HTR-8/SVneo (cell line): ENCODE measurements at places on chromosomes 12 and 14.

DNA sequence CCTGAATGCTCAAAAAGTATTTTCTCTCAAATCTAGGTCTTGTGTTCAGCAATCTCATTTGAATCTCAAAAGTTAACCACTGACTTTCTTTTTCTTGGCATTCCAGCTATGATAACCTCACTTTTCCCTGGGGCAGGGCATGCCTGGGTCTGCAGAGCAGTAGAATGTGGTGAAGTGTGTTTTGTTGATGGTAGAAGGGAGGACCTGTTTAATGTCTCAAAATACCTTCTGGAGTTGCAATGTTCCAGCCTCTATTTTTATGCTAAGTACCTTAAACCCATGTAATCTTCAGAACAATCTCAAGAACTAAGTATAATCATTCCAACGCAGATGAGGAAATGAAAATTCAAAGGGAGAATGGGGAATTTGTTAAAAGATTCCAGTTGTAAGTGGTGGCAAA is 82.1 kb upstream of the FUT8 start:
- DNase-seq, result no peak

DNA sequence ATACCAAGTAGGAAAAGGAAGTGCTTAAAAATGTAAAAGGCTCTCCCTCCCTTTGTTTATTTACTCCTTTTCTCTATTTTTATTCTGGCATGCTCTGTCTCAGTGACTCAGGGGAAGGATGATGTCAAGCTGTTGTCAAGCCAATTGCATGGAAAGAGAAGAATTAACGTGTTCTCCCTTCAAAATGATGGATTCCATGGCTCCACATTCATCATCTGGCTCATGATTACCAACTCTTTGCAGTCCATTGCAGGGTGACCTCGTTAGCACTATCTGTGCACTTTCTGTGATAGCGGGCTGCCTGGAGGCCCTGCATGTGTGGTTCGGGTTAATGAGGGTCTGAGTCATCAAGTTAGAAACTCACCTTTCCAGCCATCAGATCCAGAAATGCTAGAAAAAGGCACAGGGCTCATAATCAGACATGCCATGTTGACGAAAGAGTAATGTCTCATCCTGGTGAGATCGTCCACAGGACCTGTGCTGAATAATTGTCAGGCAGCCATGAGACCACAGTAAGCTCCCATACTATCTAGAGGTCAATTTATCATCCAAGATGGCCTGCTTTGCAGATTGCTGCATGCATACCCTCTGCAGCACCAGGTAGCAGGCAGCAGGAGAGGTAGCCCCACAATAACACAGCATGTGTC is 79.2 kb upstream of the BTG1 start:
- no peak for DNase-seq

- no peak for DNase-seq
These were observed 329.0 kb downstream of the TMEM121 start for GRCh38 chr14:105855246-105855892.

DNA sequence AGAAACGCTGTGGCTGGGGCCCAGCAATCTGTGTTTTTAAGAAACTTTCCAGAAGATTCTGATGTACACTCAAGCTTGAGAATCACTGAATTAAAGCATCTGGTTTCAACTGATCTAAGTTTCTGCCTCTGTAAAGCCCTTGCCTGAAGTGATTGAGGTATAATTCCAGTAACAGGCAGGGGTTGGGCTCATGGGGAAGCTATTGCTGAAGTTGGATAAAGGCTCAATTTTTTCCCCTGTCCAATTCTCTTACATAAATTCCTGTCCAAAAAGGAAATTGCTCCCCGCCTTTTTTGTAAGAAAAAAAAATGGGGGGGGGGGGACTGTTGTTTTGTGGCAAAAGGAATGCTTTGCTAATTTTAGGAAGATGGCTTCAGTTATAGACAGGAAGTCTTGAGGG is 337.4 kb downstream of the NUAK1 start:
- no peak for DNase-seq

- DNase-seq, result no peak
These were observed 31.9 kb upstream of the HIF1A start for GRCh38 chr14:61663312-61663979.

- no peak for DNase-seq
These were observed 99.3 kb upstream of the NEDD1 start for GRCh38 chr12:96807741-96808140.

- DNase-seq, result no peak
These were observed 319.7 kb downstream of the MED13L start for GRCh38 chr12:115957686-115958290.

- no peak for DNase-seq
These were observed 18.5 kb downstream of the TRPV4 start for GRCh38 chr12:109814600-109815150.

DNA sequence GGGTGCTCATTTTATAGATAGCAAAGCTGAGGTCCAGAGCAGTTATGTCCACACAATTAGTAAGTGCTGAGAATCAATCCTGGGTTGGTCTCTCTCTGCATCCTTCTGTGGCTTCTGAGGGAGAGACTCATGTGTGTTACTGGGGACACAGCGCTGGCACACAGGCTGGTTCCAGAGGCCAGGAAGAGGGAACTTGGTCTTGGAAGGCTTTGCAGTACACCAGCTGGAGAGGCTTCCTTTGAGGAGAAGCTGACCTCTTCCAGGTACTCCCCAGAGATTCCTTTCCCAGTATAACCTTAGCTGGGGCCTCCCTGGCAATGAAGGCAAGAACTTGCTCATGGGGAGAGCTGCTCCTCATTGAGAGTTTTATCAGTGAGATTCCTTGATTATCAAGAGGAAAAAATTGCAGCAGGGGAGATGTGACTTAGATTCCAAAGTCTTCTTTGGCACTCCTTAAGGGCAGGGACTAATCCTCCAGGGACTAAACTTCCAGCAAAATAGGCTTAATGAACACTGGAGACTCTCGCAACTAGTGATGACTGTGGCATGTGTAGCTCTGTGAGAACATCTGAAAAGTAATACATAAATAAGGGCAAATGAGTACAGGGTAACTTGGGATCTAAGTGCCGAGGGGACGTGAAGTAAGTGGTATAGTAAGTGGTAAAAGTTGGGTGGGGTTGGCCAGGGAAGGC is 13.9 kb upstream of the KRT80 start:
- no peak for DNase-seq

GRCh38 chr12:45613855-45614254 is 115.7 kb upstream of the ARID2 start:
- DNase-seq, result no peak

DNA sequence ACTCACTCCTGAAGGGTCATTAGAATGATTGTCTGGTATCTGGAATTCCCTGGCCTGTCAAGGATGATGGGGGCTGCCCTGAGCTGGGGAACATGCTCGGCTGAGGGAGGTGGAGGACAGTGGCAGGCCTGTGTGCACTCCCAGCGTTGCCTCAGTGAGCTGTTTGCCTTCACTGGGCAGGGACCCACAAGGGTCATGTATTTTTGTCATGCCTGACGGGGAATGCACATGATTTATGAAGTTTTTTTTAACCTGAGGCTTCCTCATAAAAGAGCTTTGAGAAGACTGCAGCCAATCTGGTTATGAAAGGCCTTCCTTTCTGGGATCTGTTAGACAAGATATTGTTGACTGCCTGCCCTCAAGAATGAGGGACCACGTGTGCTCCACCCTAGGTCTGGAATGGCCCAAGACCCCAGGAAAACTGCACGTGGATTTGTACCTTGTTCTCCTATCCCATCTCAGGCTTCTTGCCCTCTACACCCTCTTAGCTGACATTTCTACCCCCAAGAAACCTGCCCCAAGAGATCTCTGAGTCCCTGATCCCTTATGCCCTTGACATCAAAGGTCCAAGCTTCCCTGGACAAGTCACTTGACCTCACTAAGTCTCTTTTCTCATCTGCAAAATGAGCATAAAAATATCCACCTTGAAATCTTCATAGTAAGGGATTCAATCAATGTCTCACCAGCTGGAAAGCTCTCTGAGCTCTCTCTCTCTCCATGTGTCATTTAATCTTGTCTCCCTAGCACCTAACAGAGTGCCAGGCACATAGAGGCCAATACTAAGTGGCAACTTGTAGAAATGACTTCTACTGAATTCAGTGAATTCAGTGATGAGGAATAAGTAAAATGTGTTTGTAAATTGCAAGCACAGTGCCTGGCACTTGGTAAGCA is 24.5 kb upstream of the COL2A1 start:
- DNase-seq, result no peak

GRCh38 chr12:120361506-120362208 is 7.3 kb downstream of the MSI1 start:
- no peak for DNase-seq

- DNase-seq, result no peak
These were observed 85.8 kb downstream of the RBM19 start for GRCh38 chr12:113880326-113880725.

DNA sequence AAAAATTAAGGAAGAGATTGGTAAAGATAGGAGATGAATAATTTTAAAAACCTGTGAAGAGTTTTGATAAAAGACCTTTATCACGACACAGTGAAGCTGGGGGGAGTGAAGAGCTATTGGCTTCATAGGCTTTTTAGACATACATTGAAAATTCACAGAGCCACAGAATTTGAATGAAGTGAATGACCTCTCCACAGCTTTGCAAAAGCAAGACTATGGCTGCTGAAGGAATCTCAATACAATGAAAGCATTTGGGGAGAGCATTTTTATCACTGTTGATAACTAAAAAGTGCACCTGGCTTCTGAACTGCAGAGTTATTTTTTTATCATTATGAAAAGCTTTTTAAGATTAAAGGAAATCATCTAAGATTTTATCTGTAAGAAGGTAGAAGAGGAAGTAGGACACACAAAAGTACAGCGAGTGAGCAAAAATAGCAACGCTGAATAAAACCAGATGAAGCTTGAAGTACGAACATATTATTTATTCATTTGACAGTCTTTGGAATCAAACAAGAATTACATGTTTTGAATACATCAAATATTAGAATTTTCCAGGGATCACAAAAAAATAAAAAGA is 317.5 kb downstream of the KCNC2 start:
- no peak for DNase-seq

DNA sequence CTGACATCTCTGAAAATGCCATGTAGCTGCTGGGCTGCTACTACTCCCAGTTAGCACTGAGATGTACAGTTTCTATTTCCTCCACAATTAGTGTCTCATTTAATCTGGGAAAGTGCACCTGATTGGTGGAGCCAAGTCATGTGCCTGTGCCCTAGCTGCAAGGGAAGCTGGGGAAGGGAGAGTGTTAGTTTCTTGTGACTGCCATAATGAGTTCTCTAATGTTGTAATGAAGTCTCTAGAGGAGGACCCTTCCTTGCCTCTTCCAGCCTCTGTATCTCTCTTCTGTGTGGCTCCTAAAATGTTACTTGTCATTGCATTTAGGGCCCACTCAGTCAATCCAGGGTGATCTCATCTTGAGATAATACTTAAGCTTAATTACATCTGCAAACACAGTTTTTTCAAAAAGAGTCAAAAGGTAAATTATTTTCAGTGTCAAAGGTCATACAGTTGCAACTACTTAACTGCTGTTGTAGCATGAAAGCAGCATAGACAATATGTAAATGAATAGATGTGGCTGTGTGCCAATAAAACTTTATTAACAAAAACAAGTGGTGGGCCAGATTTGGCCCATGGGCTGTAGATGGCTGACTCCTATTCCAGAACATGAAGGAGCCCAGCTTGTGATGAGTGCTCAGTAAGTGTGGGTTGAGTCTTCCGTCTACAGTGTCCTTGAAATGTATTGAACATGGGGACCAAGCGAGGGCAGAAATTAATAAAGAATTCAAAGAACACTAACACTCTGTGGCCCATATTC is 137.2 kb upstream of the MAP1LC3B2 start:
- DNase-seq, result no peak

DNA sequence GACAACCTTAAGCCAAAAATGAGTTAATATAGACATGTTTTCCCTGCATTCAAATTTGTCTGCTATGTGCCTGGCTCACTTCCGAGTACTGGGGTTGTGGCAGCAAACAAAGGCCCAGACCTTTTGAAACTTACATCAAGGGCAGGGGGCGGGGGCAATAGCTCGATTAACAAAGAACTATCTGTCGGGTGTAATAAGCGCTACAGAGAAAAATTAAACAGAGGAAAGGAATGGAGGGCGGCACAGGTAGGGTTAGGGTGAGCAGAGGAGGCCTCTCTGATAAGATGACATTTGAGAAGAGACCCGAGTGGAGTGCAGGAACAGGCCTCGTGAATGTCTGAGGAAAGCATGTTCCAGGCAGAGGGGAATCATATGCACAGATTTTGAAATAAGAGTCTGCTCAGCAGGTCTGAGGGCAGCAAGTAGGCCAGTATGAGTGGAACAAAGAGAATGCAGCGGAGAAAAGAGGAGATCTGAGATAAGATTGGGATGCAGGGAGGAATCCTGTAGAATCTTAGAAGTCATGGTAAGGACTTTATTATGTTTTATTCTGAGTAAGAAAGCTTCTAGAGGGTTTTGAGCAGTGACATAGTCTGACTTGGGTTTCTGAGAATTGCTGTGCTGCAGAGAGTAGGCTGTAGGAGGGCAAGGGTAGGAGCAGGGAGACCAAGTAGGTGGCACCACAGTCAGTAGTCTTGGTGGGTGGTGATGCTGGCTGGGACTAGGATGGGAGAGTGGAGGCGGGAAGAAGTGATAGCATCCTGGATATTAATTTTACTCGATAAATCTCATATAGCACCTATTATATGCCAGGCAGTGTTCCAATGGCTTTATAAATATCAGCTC is 52.6 kb downstream of the BICDL1 start:
- DNase-seq, result no peak

- DNase-seq, result no peak
These were observed 193.3 kb downstream of the KTN1 start for GRCh38 chr14:55773312-55773711.

GRCh38 chr12:118103601-118104382 is at the start of gene VSIG10:
VSIG10 (minus strand) TSS chr12:118104011; CDS start chr12:118103671, 340 bp downstream.
- DNase-seq, result peak; percentile 66

DNA sequence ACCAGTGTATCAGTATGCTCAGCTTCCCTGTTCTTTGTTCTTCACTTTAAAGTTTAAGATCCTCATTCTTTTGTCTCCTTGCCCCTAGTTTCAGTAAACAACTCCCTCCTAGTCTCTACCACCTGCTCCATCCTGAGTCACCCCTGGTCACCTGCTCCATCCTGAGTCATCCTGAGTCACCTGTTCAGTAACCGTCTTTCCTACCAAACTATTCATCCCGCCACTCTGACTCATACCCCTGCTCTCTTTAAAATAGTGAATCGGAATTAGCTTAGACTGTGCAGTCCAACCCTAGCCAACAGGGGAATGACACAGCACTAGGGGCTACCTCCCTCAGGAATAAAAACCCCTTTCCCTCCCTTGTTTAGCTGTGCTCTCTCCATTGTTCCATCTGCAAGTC is 888.1 kb upstream of the MDGA2 start:
- DNase-seq, result no peak

GRCh38 chr14:62162998-62163589 is 400.9 kb downstream of the SNAPC1 start:
- DNase-seq, result peak; percentile 90
